Right hindlimb (tissue), 1 donor: ENCODE measurements at places on chromosomes 12 and 14.

DNA sequence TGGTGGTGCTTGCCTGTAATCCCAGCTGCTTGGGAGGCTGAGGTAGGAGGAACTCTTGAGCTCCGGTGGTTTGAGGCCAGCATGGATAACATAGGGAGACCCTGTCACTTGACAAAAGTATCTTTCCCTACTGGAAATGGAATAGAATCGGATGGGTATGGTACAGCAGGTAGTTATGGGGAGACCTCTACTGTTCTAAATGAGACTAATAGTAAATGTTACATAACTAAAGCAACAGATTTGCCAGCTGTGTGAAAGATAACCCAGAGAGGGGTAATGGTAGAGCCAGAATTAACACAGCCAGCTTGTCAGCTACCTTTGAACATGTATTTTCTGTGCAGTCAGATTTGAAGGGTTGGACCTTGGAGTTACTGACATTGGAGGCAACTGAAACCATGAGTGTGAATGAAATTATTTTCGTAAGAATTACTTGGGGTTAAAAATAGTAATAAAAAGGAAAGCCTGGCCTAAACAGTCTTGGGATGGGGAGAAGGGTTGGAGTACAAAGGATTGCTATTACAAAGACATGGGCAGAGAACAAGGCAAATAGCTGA, 21.7 kb upstream of the NUP107 start:
- no peak for DNase-seq

- DNase-seq, result no peak
These were observed 5.7 kb upstream of the WSCD2 start for GRCh38 chr12:108123402-108123801.

DNA sequence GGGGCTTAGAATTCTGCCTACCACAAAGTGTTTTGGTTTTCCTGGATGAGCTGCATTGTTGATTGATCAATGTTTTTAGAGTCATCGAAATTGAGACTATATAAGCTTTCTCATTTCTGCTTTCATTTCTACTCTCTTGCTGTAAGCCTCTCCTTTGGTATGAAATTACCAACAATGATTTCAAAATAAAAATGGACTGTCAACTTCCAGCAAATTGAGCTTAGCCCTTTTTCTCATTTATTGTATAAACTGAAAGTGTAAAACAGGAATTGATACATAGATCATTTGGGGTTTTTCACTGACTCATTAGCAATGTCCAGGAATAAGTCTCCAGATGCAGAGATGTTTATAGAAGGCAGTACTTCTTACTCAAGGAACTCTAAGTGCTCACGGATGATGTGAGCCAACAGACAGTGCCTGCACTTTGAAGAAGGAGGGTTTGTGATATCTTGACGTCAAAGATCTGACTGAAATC, 20.0 kb upstream of the PCNX1 start:
- no peak for DNase-seq

GRCh38 chr12:41264281-41264680, 76.2 kb downstream of the PDZRN4 start:
- DNase-seq, result no peak

DNA sequence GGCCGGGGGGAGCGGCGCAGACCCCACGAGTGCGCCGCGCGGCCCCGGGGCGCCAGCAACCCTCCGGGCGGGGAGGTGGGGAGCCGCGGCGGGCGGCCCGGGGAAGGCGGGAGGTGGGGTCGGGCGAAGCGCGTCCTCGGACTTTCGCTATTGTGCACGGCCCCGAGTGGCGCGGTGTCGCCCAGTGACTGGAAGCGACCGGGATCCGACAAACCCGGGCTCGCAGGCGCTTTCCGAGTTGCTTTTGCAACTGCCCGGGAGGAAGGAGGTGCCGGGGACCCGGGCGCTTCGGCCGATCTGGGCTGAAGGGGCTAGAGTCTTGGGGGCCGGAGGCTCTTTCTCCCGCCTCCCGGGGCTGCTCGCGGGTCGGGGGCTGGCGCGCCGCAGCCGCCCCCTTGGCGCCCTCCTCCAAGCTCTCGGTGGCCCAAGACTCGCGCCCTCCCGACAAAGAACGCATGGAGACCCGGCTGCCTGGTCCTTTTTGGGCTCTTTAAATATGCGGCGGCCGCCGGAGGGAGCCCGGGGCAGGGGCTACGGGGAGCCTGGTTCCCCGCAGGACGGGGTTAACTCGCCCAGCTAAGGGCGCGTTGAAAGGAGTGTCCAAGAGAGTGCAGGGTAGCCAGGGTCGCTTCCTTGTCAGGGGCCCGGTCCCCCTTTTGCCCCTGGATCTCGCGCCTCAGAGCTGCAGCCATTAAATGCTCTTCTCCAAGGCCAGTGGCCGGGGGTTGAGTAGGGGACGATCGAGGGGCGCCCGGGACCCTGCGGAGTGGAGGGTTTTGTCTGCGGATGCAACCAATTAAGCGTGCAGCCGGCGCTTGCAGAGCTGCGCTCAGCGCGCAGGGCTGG, 1.4 kb downstream of the HMGA2 start:
- peak; percentile 79 for DNase-seq

- DNase-seq, result no peak
These were observed 8.1 kb downstream of the AVIL start for GRCh38 chr12:57810450-57810849.

DNA sequence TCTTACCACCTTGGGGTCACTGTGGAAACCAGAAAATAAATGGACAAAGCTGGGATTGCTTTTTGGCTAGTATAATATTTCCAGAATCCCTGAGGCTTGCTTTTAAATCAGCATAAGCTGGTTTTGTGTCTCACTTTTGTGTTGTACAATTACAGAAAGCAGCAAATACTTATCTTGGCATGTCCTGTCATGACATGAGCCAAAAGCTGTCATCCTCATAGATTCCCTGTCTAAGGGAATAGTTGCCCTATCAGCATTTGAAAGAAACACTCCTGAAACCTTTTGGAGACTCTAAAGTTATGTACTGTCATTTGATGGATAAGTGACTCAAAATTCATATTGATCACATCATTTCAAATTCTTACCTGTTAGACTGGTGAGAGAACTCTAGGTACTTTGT, 987.2 kb downstream of the NRXN3 start:
- no peak for DNase-seq

DNA sequence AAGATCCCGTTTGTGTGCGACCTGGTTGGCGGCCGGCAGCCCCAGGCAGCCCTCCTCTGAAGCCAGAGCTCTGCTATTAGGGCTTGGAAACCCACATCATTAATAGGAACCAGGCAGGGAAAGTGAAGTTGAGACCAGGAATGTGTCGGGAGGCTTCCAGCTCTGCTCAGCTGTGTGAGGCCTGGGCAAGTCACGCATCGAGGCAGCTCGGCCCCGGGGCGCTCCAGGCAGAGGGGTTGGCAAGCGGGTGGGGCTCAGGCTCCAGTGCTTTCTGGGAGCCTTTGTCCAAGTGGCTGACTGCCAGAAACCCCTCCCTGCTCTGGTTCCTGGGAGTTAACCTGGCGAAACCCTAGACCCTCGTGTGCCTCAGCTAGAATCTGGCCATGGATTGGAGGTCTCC, 1151.7 kb downstream of the VRK1 start:
- peak; percentile 36 for DNase-seq

DNA sequence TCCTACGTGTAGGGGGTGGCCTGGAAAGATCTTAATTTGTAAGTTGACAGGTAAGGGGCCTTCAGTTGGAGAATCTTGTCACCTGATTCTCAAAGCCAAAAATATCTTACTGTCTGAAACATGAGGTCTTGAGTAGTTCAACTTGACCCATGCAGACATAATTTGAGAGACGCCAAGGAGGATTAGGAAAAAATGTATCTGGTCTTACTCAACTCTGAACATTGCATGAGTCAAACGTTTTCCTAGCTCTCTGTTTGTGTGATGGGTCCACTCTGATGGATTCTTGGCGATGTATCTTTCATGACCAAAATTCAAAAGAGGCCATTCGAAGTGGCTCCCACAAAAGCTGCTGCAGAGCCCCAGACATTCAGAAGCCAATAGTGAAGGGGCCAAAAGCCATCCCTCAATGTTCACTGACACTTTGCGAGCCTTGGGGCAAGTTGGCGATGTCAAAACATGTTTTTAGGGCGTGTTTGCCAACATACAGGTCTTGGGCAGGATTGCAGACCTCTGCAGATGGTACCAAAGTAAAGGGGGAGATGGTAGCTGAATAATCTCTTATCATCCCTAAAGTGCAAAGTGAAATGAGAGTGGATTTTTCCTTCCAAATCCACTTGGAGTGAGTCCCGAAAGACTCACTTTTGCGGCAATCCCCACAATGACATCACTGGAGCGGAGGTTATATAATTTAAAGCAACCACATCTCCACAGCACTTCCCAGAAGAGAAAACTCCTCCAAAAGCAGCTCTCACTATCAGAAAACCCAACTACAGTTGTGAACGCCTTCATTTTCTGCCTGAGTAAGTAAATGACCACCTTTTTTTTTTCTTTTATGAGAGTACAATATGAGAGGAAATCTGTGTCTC, at the start of gene BDKRB1:
TSS of gene BDKRB1 (plus strand) at position 710 of the 866 bp plus-strand sequence. CDS start 7,473 bp downstream, outside the sequence.
- DNase-seq, result no peak

DNA sequence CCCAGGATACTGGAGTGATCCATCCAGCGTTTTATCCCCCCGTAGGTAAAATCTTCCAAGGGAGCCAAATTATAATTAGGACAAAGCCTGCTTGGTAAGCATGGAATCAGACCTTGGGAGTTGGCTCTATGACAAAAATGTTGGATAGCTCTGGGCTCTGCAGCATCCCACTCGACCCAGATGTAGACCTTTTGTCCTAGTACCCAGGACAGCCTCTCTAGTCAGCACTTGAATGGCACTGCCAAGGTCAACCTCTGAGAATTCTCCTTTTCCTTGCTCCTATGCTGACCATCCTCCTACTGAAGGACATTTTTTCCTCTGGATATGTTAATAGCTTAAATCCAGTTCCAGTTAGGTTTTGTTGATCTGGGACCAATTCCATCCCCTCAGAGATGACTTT, 104.7 kb upstream of the SLC35F4 start:
- DNase-seq, result no peak

GRCh38 chr12:29528161-29528560, 30.7 kb upstream of the OVCH1 start:
- no peak for DNase-seq

DNA sequence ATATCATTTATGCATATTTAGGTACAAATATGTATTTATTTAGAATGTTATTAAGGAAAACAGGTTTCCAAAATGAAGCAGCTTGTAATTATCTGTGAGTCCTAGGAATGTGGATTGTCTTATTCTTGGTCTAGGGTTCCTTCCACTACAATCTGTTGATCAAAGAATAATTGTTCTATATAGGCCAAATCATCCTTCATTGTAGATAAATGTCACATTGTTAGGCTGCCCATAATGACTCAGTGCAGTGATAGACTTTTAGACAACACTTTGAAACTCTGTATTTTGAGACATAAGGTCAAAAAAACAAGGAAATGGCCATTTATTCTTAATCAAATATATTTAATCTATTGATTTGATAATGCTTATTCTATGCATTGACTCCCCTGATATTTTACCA, 283.0 kb downstream of the ACSS3 start:
- DNase-seq, result no peak

DNA sequence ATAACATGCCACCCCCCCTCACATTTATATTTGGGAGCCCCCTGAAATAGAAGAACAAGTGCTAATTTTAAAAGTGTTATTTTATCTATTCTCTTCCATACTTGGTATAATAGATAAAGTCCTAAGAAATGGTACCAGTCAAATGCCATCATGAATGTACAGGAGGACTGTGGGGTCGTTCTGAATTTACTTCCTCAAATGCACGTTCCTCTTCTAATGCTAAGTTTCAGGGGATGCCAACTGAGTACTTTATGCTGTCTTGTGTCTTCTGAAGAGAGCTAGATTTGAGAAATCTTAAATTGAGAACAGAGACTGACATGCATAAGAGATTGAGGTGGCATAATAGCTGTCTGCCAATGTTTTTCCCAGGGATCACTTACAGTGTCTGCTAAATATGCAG, 59.0 kb downstream of the CFAP54 start:
- DNase-seq, result no peak

GRCh38 chr12:59317598-59317997, 278.2 kb upstream of the SLC16A7 start:
- DNase-seq, result no peak

DNA sequence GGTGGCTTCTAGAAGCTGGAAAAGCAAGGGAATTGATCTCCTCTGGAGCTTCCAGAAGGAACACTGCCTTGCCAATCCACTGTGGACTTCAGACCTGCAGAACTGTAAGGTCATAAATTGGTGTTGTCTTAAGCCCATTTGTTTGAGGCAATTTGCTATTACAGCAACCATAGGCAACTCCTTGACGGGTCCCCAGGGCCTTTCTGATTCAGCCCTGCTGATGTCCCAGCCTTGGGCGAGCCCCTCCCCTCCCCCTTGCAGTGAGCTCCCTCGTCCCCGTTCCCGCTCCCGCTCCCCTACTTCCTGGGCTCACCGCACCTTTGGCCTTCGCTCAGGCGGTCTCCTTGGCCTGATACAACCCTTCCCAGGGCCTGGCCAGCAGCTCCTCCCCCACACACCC, 18.9 kb upstream of the DIO3 start:
- DNase-seq, result no peak
